Head of caudate nucleus (tissue), 42 donors: ENCODE measurements at places on chromosomes 3 and 15.

GRCh38 chr3:67018105-67018788, 20.1 kb downstream of the KBTBD8 start:
- DNase-seq, result no peak

GRCh38 chr3:42653303-42653559, 266 bp upstream of the ZBTB47 start:
- DNase-seq, result no peak

- DNase-seq, result peak; percentile 88
These were observed 63.7 kb downstream of the SLC30A4 start for GRCh38 chr15:45458746-45459403.

DNA sequence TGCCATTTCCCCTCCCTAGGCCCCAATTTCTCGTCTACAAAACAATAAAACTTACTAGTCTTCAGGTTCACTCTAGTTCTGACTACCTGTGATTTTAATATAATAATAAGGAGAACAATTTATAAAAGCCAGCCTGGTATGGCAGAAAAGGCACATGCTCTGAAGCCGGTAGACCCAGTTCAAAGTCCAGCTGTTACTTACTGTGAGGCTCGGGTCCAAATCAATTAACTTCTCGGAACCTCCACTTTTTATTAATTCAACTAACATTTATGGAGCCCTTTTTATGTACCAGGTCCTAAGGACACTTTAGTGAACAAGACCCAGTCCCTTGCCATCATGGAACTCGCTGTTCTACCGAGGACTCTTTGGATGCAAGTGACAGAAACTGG, 53.8 kb upstream of the SMAD3 start:
- DNase-seq, result no peak

- DNase-seq, result no peak
These were observed 967.1 kb upstream of the ROBO1 start for GRCh38 chr3:80734920-80735319.

DNA sequence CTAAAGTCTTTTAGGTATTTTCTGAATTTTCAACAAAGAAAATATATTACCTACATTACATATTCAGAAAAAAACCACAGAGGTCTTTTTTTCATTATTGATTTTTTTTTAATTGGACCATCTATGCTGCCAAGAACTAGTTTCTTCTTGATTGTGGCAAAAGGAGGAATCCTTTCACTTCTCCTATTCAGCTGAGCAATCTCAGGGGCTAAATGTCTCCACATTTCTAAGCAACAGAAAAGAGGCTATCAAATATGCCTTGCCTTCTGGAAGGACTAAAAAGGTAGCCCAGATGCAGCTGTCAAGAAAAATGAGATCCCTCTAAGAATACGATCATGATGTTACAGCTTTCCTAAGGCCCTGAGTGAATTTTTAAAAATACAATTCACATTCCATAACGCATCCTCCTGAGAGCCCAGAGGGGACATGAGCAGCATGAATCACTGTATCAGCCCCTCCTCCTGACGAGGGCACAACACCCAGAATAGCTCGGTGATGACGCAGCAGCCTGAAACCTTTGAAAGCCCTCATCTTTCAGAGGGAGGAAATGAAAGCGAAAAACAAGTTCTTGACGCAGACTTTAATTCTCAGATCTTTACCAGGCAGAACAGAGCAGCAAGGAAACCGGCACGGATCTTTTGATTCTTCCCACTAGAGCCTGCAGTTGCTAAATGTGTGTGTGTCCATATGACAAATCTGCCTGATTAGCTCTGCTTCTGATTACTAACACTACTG, 24.6 kb downstream of the RUBCN start:
- DNase-seq, result peak; percentile 89

DNA sequence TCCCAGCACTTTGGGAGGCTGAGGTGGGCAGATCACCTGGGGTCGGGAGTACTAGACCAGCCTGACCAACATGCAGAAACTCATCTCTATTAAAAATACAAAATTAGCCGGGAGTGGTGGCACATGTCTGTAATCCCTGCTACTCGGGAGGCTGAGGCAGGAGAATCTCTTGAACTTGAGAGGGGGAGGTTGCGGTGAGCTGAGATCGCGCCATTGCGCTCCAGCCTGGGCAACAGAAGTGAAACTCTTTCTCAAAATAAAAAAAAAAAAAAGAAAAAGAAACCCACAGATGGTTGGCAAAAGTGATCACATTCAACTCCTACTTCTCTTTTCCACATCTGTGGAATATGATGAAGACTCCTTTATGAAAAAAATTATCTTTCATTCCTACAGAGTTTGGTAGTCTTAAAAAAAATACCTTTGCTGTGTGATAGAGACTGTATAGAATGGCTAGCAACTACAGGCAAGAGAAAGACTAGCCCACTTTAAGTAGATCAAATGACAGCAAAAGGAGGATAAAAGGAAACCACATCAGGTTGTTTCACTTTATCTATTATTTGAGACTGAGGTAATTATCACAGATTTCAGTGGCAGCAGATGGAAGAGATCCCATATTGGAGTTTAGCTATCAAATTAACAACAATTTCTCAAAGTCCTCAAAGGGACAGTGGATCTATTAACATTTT, 172.9 kb upstream of the TSPAN3 start:
- DNase-seq, result no peak

- no peak for DNase-seq
These were observed 462.4 kb downstream of the RAP2B start for GRCh38 chr3:153624310-153625030.

DNA sequence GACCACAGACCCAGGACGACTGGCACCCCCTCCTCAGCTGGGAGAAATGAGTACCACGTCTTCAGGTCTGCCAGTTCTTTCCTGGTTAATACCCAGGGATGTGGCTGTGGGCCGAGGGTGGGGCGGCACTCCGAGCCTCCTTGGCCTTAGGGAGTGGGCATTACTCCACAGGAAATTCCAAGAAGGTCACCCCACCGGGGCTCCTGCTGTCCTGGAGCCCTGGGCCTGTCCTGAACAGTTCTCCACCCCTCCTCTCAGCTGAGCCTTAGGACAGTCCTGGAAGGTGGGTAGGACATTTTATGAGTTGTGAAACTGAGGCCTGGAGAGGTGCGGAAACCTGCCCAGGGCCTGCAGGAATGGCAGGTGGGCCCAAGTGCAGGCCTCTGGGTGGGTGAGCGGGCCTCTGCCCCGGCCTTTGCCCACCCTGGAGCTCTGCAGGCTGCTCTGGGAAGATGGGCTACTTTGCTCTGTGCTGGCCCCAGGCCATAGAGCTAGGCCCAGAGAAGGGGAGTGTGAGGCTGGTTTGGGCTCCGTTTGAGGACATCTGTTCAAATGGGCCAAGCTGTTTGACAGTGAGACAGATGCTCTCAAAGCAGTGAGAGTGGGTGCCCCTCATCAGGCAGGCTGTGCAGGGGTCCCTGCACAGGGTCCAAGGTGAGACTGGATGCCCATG, 103.1 kb downstream of the TMEM266 start:
- no peak for DNase-seq

DNA sequence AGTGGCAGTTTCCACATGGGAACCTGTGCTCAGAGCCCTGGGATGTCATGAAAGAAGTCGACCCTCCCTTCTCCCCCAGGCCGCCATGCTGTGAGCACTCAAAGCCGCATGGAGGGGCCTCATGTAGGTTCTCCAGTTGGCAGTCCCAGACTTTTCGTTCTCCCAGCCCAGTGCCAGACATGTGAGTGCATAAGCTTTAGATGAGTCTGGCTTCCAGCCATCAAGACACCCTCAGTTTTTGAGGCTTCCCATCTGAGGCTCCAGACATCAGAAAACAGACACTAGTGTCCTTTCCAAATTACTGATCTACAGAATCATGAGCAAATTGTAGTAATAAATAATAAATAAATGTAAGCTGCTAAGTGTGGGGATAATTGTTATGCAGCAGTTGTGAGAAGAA, 136.5 kb upstream of the AGBL1 start:
- DNase-seq, result no peak

GRCh38 chr3:98612996-98613517, 19.6 kb upstream of the CPOX start:
- peak; percentile 34 for DNase-seq

DNA sequence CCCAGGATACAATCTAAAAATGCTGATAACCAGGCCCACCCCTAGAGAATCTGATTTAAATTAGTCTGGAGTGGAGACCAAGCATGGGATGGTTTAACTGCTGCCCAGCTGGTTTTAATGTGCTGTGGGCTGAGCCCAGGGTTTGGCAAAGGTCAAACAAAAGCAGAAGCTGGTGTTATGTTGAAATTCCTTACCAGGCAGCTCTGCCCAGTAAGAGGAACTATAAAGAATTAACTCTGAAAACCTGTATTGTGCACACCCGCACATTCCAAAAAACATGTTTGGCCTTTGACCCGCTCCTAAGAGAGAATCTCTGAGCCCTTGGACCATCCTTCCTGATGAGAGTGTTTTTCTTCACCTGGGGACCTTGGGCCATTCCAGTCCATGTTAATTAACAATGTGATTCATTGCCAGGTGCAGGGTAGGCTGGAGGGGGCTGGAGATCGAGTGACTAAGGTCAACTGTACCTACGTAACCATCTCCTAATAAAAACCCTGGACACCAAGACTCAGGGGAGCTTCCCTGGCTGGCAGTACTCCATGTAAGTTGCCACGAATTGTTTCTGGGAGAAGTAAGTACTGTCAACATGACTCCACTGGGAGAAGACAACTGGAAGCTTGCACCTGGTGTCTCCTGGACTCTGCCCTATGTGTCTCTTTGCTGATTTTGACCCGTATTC, 10.9 kb downstream of the CCDC13 start:
- DNase-seq, result no peak

DNA sequence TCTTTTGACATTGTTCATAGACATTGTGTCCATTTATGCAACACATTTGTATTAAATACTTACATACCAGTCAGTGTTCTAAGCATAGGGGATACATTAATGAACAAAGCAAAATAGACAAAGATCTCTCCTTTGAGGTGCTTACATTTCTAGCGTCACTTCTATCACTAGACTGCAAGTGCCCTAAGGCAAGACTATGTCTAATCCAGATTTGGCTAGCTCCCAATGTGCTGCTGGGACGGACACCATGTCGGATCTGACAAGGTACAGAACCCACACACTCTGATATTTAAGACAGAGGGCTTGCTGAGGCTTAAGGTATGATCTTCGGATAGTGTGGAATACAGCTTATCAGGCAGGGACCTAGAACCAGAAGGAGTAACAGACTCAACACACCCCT, 41.4 kb downstream of the MYLK start:
- no peak for DNase-seq
